Omental fat pad (tissue), 4 donors: ENCODE measurements at places on chromosomes 11 and 22. TPM values are rescaled to one million over a fixed set of nuclear protein-coding genes. Genes with fewer than 3 reads are reported as not detected.

Gene GTPBP1
- total RNA-seq, result 31.3 TPM

Gene CHRDL2
- 0.28 TPM for total RNA-seq

Gene NCAM1
- 5.3 TPM for total RNA-seq

Gene PIWIL4
- total RNA-seq, result 2.3 TPM

GRCh38 chr22:16819249-16819648, 6.0 kb downstream of the XKR3 start:
- DNase-seq, result no peak

DNA sequence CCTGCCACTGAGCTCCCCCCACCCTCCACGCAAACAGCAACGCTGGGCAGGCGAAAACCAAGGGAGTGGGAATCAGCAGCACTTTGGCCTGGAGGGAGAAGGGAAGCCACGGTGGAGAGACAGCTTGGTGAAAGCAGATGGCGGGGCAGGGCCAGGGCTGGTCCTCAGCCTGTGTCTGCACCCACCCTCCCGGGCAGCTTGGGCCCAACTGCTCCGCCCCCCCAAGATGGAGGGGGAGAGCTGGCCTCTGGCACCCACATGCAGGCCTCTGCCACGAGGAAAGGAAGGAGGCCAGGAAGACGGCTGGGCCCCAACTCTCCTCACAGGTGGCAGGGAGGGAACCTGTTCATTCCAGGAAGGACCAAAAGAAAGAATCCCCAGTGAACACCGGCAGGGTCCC, 17.8 kb downstream of the MAFF start:
- DNase-seq, result no peak

DNA sequence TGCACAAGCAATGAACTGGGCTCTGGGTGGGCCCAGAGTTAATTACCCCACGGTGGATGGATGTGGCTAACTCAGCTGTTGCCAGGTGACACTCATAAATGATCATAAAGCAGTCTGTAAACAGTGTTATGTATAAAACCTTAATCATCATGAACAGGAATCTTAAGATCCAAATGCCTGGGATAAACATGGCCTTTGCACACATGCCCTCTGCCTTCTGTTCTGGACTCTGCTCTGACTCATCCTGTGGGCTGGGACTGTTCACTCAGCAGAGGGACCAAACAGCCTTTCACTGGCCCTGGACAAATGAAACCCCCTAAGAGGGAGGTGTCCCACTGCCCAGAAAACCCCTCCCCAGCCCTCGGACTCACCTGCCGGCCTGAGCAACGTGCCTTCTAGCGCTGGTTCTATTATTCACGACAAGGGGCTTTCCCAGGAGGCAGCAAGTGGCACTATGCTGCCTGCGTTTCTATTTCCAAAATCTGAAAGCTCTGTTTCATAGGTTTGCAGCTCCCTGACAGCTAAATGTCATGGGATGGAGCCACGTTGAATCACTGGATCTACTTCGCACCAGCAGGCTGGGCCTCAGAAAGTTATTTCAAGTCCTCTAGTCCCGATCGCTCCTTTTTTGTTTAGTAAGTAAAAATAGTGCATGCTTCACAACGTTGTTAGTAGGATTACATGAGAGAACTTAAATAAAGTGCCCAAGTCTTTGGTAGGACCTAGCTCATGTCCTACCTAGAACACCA, 53.0 kb downstream of the LARGE1 start:
- DNase-seq, result no peak

- no peak for DNase-seq
These were observed 489.4 kb downstream of the KCNA4 start for GRCh38 chr11:29527391-29527936.

- DNase-seq, result no peak
These were observed 5.0 kb downstream of the UQCR10 start for GRCh38 chr22:29772170-29772641.

DNA sequence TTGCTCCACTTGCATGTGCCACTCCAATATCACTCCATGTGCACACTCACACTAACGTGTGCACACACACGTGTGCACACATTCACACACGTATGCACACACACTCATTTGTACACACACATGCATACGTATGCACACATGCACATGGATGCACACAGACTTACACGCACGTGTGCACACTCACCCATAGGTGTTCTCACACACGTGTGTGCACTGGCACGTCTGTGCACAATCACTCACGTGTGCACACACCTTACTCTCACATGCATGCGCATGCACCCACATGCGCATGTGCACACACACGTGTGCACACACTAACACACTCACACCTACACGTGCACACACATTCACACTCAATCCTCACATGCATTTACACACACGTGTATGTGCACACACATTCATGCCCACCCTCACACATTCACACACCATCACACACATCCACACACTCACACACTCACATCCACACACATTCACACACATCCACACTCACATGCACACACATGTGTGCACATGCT, 9.3 kb upstream of the MS4A15 start:
- DNase-seq, result no peak

DNA sequence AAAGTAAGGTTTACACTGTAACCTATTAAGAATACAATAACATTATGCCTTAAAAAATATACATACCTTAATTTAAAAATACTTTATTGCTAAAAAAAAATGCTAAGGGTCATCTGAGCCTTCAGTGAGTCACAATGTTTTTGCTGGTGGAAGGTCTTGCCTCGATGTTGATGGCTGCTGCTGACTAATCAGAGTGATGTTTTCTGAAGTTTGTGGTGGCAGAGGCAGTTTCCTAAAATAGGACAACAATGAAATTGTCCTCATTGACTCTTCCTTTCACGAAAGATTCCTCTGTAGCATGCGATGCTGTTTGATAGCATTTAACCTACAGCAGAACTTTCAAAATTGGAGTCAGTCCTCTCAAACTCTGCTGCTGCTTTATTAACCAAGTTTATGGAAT, 97.6 kb downstream of the FAT3 start:
- DNase-seq, result no peak

DNA sequence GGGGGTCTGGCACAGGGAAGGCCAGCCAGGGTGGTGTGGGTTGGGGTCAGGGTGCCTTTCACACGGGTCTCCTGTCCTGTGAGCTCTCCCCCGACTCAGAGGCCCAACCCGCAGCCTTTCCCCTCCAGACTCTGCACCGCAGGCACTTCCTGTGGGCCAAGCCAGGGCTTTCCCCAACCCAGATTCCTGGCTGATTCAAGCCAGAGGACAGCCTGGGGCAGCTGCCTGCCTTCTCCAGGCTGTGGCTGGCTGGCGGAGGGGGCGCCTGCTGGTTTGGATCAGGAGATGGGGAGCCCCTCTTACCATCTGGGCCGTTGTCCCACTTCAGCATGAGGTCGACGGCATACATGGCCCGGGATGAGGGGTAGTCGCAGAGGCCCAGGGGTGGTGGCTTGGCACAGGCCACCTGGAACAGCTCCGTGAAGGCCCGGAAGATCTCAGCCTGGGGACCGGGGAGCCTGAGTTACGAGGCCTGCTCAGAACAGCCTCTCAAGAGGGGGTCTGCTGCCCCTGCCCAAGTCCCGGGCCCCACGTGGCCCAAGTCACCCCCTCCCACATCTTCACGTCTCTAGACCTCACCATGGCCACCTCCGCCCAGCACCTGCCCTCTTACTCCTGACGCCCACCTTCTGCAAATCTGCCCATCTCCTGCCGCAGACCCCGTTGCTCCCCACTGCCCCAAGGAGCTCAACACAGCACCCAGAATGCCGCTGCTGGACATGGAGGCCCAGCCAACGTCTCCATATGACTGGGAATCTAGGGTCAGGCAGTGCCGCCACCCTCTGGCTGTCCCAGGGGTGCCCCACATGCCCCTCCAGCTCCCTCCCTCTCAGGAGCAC, 17.3 kb downstream of the TSPO start:
- DNase-seq, result no peak

DNA sequence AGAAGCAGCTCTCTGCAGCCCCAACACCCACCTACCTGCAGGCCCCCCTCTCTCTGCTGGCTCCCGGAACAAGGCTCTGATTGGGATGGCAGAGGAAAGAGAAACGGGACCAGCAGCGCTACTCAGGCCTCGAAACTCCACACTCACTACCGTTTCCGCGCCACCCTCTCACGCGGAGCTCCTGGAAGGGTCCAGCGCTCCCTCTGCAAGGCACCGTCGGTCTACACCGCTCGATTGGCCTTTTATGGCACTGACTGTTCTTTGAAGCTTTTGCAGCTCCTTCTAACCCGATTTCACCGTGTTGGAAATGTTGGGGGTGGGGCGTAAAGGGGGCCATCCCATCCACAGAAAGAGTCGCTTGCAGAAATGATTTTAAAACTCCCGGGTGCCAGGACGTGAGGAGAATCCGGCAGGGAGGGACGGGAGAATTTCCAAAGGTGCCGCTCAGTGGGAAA, 323 bp upstream of the PANX1 start:
- no peak for DNase-seq

DNA sequence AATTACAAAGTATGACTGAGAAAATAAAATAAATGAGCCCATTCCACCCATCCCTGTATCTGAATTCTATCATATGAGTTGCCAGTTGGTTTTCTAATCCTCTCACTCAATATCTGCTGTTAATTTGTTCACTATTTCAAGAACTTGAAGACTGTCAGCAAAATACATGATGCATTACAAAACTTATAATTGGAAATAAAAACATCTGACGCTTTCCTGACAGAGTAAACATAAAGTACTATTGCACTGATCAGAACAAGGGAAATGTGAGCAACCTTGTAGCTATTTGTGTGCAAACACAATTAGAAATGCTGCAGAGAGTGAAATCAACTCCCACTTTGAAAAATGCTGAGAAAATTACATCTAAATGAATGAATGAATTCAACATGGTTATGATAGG, 97.1 kb downstream of the MPPED2 start:
- DNase-seq, result no peak
